ENCODE measurements at places on chromosomes 1 and 21.

GRCh38 chr1:3197781-3198316 lies 128.8 kb downstream of the PRDM16 start:
- DNase-seq: no peak

GRCh38 chr1:25544819-25545218 lies 1.4 kb downstream of the LDLRAP1 start:
- DNase-seq: no peak

- DNase-seq: no peak
Measured at GRCh38 chr1:217343907-217344306, 287.0 kb downstream of the GPATCH2 start.

DNA sequence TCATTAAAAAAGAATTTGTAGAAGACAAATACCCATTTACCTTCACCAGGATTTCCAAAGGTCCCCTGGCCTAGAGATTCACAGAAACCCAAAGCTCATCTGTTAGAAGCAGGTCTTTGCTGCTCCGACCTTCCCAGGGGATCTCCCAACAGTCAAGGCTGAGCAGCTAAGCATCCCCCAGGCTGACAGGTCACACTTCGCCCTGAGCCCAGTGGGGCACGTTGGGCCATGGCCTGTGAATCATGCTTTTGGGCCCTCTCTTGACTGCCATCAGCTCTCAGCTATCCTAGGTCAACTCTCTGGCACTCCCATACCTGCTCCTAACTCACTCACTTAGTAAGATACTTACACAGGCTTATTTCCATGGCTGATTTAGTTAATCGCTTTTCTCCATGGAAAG lies 157.7 kb downstream of the DSCAM start:
- DNase-seq: no peak

GRCh38 chr1:155522069-155522468 lies 40.5 kb downstream of the ASH1L start:
- DNase-seq: no peak

GRCh38 chr1:43542527-43543458 lies 12.1 kb downstream of the PTPRF start:
- DNase-seq: no peak

DNA sequence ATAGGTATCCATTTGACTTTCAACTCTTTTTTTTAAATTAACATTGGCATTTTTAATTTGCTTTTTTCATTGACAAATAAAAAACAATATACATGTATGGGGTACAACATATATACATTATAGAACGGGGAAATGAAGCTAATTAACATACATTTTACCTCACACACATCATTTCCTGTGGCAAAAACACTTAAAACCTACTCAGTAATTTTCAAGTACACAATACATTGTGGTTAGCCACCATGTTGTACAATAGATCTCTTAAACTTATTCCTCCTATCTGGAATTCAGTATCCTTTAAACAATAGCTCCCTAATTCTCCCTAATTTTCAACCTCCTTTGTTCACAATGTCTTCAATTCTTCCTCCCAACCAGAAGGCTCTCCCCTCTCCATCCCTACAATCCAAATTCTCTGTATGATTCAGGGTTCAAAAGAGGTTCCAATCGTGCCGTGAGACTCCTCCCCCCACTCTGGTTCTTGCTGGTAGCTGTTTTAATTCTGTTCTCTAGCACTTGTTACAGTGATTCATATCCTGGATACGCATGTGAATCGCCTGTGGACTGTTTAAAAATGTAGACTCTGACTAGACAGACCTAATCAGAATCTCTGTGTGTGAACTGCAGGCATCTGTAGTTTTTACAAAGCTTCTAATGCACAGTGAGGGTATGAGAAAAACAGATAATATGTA lies 87.6 kb upstream of the DUSP10 start:
- DNase-seq: peak; percentile 49

- no peak for DNase-seq
Measured at GRCh38 chr1:234273981-234274380, 99.3 kb upstream of the COA6 start.

DNA sequence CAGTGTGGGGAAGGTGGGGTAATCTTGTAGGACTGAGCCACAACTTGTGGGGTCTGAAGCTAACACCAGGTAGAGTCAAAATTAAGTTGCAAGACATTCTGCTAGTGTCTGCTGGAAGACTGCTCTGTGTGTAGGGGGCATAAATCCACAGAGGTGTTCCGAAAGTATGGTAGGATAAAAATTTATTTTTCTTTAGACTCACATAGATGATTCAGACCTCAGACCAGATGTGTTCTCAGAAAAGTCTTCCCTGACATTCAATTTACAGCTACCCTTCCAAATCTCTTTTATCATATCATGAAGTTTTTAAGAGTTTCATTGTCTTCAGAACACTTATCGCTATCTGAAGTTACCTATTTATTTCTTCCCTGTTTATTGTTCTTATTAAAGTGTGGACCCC lies 21.3 kb downstream of the DUSP10 start:
- DNase-seq: no peak

All from activated gamma-delta T cell treated with Interleukin-2 at 50 U/mL for 16 hours (primary cell).